Activated CD8-positive, alpha-beta memory T cell treated with anti-CD3 and anti-CD28 coated beads for 24 hours (primary cell): ENCODE measurements at places on chromosomes 5 and 9.

DNA sequence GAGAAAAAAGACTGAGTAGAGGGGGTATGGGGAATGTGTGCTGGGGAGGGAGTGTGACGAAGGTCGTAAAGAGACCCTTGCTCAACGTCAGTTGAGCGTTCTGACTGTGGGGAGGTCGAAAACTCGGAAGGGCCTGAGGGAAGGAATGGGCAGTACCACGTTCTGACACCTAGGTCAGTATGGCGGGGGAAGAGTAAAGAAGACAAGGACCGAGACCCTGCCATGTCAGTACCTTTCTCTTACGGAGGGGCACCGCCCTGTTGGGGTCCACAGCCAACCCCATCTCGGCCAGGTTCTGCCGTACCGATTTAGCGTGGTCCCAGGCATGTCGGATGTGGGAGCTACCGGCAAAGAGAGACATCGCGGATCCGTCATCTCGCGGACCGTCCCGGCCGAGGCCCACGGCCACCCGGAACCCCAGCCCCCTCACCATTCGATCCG is 375 bp downstream of the NOP16 start:
- DNase-seq, result no peak

- DNase-seq, result no peak
These were observed 107.2 kb downstream of the PDE4D start for GRCh38 chr5:59786334-59786805.

GRCh38 chr9:79447308-79447605 is 124.5 kb upstream of the TLE4 start:
- no peak for DNase-seq

GRCh38 chr9:96193236-96193755 is 108.7 kb downstream of the HSD17B3 start:
- DNase-seq, result no peak

- no peak for DNase-seq
These were observed 601 bp downstream of the FBXO38 start for GRCh38 chr5:148384380-148384737.

DNA sequence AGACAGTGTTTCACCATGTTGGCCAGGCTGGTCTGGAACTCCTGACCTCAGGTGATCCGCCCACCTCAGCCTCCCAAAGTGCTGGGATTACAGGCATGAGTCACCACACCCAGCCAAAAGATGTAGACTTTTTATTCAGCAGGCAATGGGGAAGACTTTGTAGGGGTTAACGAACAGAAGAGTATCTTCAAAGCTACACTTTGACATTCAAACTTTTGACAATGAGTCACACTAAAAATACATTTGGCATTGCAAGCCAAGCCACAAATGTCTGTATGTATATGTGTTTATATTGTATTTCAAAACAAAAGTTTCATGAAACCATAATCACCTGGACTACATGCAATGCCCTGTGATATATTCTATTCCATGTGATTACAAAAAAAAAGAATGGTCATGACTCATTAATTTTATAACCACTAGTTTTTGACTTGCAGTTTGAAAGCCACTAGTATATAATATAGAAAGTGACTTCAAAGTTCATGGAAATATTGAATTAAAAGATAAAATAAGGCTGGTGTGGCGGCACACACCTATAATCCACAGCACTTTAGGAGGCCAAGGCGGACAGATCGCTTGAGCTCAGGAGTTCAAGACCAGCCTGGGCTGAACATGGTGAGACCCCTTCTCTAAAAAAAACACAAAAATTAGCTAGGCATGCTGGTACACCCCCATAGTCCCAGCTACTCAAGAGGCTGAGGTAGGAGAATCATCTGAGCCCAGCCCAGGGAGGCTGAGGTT is 8.3 kb downstream of the DIMT1 start:
- DNase-seq, result no peak

- no peak for DNase-seq
These were observed 35.8 kb downstream of the RASGEF1C start for GRCh38 chr5:180173198-180173544.

- no peak for DNase-seq
These were observed 7.4 kb downstream of the SREK1 start for GRCh38 chr5:66151491-66151890.

GRCh38 chr9:27460226-27461023 is 63.7 kb upstream of the IFNK start:
- DNase-seq, result no peak

- no peak for DNase-seq
These were observed 30.7 kb upstream of the TENT2 start for GRCh38 chr5:79581535-79581934.

DNA sequence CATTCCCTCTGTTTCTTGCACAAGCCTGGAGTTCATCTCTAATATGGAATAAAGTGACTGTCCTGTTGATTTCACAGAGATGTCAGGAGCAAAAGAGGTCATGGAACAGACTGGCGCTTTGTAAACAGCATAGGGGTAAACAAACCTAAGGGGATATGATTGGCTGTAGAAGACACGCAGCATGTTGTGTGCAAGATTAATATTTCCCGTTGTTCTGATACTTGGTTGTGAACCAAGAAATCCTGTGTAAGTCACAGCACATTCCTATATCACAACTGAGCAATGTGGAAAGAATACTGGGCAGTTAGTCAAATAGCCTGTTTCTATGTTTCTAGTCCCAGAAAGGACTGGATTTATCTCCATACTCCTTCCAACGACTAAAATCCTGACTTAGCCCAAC is 3.2 kb downstream of the ADAMTS12 start:
- no peak for DNase-seq

DNA sequence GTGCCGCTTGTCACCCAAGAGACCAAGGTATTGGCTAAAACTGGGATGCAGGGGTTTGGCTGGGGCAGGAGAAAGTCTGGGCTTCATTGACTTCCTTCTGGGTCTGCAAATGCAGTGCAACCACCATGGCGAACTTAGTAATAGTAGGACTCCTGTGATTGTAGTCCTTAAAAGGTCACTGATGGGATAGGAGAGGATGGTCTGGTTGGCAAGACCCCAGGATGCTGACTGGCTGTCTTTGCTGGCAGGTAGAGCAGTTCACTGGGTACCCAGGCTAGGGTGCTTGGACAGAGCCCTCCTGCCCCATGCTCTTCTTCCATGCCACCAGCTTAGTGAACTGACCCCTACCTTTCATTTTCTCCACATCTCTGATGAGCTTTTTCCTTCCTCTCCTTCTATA is 37.2 kb downstream of the ANGPTL2 start:
- DNase-seq, result peak; percentile 51

- no peak for DNase-seq
These were observed 154.1 kb upstream of the CD180 start for GRCh38 chr5:67350618-67351201.

GRCh38 chr9:33170464-33171415 is 3.6 kb upstream of the B4GALT1 start:
- DNase-seq, result peak; percentile 70

DNA sequence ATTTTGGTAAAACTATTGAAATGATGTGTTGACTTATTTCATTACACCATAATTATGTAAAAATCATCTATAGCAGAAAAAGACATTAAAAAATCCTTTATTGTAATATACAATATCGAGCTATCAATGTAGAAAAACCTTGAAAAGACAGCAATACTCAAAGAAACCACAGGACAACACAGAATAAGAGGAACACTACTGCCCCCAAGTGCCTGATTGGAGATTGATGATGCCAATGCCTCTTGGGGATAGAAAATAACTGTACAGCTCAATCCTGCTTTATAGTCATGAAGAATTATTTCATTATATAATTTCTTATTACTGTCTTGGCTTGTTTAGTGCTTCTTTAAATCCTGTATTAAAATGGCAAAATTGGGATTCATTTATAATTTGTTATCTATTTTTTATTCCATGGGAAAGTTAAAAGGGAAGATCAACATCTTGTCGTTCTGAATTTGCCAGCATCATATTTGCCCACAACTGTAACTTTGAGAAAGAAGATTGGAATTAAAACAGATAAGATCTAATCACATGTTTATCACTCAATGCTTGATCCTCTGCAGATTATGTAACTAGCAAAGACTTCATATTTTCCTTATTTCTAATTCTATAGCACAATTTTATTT is 337.5 kb downstream of the CDH9 start:
- DNase-seq, result no peak

DNA sequence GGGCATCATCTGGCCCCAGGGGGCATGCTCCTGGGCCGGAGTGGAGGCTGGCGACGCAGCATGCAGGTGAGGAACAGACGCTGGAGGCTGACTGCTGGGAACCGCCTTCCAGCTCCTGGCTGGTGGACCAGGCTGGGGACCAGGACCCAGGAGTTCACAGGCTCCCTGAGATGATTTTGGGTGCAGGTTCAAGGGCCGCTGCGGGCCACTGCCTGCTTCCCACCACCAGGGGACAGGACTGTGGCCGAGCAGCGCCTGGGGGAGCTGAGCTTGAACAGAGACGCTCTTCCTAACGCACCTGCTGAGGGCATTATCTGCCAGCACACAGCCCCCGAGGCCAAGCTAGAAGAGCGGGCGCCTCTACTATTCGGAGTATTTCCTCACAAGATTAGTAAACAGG is 132.1 kb upstream of the RAPGEF1 start:
- DNase-seq, result no peak

DNA sequence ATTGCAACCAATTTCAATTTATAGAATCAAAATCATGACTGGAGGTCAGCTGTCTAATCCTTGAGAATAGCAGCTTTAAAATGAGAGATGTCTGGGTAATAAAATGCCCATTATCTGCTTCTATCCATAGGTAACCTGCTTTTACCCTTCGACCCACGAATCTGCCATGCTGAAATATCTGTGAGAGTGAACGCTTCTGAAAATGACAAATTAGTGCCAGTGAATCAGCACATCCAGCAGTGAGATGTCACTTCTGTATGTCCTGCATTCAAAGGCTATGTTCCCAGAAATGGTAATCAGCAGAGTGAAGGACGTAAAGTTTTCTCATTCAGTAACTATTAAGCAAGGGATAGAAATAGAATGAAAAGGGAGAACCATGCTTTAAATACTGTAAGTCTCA is 532.4 kb upstream of the ITGA1 start:
- no peak for DNase-seq

DNA sequence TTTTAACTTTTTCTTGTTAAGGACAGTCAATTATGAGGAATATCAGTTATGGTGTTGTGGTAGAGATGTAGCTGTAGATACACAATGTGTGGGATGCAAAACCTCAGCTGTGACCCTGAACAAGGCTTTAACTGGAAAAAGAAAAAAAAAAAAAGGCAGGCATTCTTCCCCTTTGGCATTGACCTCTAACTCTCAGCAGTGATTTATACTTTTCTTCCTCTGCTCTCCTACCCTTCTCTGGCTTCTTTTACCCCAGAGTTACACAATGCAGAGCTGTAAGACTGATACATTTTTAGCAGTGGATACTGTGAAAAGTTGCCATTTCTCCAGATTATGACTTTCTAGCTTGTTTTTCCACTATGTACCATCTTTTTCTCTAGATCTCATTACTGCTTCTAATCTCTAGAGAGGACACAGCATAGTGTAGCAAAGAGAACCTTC is 2.0 kb downstream of the CTNNAL1 start:
- no peak for DNase-seq

- DNase-seq, result no peak
These were observed 159.3 kb downstream of the TMC1 start for GRCh38 chr9:72680593-72681282.

GRCh38 chr9:129052592-129052991 is 16.2 kb downstream of the MIGA2 start:
- no peak for DNase-seq

DNA sequence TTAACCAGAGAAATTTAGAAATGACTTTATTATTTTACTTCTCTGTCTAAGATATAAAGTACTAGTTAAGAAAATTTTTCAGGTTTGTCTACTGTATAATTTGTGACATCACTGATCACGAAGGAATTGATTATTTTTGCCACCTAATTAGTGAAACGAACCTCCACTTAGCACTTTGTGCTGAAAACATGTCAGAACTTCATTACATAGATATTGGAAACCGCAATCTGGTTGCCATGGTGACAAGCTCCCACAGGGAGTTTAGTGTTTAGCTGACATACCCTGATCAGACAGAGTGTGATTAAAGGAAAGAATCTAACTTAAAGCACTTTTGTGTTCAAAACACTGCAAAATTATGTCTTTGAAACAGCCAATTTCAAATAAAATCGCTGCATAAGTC is 668.4 kb upstream of the CCNG1 start:
- no peak for DNase-seq

DNA sequence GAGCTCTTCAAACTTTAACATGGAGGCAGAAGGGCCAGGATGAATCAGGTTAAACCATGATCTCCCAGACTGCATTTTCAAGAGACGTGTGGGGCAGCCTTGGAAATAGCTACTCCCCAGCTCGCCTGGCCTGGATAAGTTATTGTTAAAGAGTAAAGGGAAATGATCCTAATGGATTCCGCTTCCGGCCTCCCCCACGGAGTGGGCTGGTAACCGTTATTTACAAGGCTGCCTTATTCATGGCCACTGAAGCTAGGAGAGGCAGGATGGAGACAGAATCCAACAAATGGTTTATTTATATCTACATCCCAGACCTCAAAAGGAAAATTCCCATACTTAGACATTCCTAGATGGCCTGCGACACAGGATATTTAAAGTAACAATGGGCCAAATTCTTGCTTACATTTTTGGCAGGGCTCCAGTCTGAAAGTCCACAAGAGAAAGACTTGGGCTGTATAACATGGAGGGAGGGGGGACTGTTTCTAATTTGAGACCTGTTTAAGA is 27.9 kb downstream of the SPRY4 start:
- DNase-seq, result no peak

- DNase-seq, result no peak
These were observed 476.8 kb upstream of the C9orf72 start for GRCh38 chr9:28050046-28050445.

- DNase-seq, result no peak
These were observed 8.9 kb upstream of the BNC2 start for GRCh38 chr9:16879416-16879815.

DNA sequence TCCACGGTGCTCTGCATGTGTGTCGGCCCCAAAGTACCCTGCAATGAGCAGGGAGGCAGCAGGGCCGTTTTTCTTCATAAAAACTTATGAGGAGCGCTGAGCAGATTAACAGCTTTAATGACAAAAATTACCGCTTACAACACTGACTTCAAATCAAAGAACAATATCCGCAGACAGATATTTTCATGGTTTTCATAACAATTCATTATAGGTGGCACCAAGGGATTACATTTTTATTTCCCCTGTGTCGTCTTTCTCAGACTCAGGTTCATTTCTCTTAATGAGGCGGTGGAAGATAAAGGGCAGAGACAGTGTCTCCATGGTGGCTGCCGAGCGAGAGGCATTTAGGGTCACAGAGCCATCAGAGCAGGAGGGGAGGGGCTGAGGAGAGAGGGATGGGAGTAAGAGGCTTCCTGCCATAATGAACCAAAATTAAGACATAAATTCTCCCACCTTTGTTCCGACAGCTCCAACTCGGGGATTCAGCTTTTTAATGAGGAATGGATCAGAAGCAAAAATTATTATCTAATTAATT is 240.7 kb upstream of the CLINT1 start:
- DNase-seq, result no peak

GRCh38 chr9:29126783-29127182 is 1553.5 kb upstream of the C9orf72 start:
- no peak for DNase-seq
